Stimulated activated CD8-positive, alpha-beta memory T cell treated with anti-CD3 and anti-CD28 coated beads, Interleukin-2, amount 100 ng/mL, for 48 hours (primary cell): ENCODE measurements at places on chromosomes 2 and 18.

DNA sequence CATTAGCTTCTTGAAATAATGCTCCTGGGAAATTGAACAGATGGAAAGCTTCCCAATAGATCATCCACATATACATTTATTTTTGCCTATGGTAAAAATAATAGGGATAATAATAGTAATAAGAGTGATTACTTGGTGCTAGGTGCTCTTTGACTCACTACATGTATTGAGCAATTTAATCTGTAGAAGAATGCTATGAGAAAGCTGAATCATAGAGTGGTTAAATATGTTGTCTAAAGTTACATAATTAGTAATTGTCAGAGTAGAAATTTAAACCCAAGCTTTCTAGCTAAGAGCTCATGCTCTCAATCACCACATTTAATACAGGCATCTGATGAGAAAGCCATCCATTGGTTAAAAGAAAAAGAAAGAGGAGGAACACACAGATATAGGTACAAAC lies 590.5 kb upstream of the SLC8A1 start:
- DNase-seq, result no peak

DNA sequence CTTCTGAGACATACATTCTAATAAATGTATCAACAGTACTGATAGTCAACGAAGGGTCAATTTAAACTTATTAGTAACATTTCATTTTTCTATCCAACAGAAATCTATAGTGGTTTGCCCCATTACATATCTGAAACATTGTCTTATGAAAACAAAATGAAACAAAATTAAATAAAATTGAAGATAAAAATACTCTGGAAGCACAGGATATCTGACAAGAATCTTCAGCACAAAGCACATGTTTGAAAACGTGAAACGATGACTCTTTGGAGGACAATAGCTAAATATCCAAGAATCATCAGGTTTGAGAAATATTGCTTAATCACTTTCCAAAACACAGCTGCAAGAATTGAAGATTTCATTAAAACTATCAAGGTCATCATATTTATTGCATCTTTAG lies 70.9 kb upstream of the FAM124B start:
- no peak for DNase-seq

DNA sequence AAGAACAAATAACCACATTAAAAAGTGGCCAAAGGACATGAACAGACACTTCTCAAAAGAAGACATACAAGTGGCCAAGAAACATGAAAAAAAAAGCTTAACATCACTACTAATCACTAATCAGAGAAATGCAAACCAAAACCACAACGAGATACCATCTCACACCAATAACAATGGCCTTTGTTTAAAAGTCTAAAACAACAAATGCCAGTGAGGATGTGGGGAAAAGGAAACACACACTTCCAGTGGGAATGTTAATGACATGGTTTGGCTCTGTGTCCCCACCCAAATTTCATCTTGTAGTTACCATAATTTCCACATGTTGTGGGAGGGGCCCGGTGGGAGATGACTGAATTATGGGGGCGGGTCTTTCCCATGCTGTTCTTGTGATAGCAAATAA lies 147.1 kb downstream of the GALNT1 start:
- DNase-seq, result no peak

DNA sequence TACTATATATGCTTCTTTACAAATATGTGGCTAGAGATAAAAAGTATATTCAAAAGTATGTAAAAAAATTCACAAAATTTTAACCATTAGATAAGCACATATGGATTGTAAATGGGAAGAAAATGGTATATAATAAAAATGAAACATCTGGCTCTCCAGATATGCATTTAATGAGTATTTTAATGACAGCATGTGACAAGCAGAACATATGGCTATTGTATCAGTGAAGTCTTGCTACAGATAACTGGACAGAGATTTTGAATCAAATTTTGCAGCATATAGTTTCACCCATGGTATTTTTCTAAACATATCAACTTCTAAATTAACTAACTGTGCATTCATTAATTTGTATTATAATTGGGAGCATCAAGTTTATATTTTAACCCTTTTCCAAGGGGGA lies 5.0 kb upstream of the ABCA12 start:
- DNase-seq, result no peak

- DNase-seq, result no peak
Measured at GRCh38 chr2:164837807-164838206, 3.8 kb downstream of the COBLL1 start.

DNA sequence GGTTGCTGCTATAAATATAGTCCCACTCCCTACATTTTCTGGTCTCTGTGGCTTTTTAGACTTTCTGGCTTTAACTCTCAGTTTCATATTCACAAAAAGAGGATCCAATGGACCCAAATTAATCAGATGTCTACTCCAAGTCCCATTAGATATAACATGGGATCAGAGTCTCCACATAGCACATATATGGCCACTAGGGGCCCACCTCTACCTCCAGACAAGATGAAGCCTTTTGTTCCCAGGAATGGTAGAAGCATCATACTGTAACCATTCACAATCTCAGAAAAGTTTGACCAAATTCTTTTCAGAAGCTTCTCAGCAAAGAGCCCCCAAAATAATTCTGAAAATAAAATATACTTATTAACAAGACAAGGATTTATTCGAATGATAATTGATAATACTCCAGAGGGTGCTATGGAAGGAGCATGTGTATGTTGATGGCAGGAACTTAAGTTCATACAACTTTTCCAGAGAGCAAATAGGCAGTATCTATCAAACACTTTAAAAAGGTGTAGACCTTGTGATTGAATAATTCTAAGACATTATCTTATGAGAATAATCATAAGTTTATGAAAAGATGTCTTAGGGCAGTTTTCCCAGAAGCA lies 382.3 kb upstream of the CRIM1 start:
- no peak for DNase-seq

DNA sequence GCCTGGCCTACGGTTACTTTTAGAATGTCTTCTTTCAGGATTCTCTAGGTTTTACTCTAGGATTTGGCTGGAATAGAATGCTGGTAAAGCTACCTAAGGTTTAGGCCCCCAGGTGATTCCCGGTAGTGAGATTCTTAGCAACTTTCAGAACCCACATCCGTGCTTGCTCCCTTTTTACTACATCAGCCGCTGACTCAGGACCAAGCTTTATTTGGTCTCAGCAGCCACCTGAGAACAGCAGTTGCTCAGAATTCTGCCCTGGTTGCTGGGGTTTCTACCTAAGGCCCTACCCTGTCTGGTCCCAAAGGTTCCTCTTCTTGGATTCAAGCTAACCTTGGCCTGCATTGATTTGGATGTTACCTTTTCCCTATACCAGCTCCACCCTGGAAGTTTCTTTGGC lies 36.1 kb upstream of the NDUFV2 start:
- no peak for DNase-seq

DNA sequence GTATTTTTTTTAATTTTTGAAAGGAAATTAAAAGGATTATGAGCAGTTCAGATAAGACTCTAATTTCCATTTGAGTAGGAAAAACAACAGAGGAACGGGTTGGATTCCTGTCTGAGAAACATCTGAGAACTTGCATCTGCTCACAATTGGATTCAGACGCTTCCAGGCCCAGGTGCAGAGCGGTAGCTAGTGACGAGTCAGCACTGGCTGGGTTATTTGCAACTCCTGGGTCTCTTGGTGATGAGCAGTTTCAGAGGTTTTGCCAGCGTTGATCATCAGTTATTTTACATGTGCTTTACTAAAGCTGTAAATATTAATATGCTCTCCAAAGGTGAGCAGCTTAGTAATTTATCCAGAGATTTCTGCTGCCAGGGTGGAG lies 39.1 kb upstream of the B3GNT7 start:
- no peak for DNase-seq

GRCh38 chr2:236593531-236593930 lies 23.9 kb downstream of the ACKR3 start:
- no peak for DNase-seq

GRCh38 chr2:217927601-217928323 lies 75.0 kb downstream of the TNS1 start:
- no peak for DNase-seq

DNA sequence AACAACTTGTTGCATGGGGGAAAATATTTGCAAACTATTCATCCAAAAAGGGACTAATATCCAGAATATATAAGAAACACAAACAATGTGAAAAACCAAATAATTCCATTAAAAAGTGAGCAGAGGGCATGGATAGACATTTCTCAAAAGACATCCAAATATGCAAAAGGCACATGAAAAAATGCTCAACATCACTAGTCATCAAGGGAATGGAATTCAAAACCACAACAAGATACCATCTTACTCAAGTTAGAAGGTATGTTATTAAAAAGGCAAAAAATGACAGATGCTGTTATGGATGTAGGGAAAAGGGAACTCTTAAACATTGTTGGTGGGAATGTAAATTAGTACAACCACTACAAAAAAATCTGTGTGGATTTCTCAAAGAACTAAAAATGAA lies 396.5 kb downstream of the CCDC85A start:
- no peak for DNase-seq
